Stimulated activated naive CD8-positive, alpha-beta T cell treated with anti-CD3 and anti-CD28 coated beads, Interleukin-15, amount 100 ng/mL, for 72 hours (primary cell): ENCODE measurements at places on chromosomes 2 and 18.
A peak's percentile ranks its signal among the peaks of the same experiment; 100 is the strongest.

- peak; percentile 7 for DNase-seq
Measured at GRCh38 chr2:42566025-42566424, 2.4 kb upstream of the MTA3 start.

GRCh38 chr2:239916205-239917124 lies 108.7 kb downstream of the NDUFA10 start:
- no peak for DNase-seq

GRCh38 chr2:39508198-39508597 lies 71.1 kb upstream of the MAP4K3 start:
- no peak for DNase-seq

DNA sequence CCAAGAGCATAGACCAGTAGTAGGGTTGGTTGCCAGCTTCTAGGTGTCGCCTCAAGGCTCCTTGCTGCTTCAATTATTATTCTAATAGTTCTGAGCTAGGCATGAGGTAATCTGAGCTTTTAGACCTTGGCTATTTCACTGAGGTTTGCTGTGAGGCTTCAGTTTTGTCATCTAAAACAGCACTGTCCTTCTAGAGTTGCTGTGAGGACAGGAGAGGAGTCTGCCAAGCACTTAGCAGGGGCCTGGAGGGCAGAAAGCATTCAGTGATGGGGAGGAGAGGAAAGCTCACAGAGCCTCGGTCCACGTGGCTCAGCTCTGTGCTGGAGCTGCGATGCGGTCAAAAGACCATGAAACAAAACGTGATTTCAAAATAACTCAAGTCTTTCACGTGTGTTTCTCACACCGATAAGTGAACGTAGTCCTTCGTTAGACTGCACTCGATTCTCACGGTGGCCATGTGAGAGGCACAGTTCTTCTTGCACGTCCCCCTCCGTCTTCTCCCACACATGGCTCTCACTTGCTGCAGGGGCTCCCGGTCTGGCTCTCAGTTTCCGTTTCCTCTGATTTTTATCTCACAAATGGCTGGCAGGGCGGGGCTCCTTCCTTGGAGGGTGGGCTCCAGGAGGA lies 113.7 kb downstream of the B3GNT2 start:
- DNase-seq: peak; percentile 50

- no peak for DNase-seq
Measured at GRCh38 chr18:35736696-35737095, 155.2 kb downstream of the GALNT1 start.
